GM04504 (cell line): ENCODE measurements at places on chromosomes 12 and 14.

DNA sequence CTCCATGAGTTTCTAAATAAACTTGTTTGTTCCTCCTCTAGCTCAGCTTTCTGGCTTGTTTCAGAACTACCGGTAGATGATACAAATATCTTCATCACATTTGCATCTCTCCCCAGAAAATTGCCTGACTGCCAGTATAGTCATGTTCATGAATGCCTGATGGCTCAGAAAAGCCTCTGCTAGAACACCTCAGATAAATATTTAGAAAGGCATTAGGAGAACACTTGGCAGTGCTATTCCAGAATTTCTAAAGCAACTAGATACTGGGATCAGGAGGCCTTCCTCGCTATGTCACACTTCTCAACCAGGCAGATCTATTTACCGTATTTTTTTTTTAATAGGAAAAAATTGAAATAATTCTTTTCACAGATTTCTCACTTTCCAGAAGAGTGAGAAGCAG, 32.3 kb upstream of the KRAS start:
- DNase-seq, result no peak

DNA sequence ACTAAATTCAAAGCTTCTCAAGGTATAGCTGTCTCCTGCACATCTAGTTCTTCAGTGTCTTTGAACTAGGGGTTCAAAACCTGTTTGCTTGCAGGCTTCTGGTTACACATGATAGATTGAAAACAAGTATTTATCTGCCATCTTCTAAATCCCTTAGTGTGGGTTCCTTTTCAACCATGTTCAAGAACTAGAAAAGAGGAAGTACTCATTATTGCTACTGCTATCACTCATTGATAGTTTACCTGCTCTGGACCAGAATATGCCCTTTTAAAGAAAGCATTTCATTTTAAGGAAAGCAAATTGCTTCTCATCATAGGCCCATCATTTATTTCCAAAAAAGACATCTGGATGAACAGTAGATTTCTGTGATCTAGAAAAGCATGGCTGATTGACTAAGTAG, 37.1 kb upstream of the VSX2 start:
- no peak for DNase-seq

- DNase-seq, result no peak
These were observed 1.9 kb downstream of the NT5DC3 start for GRCh38 chr12:103839103-103839502.

DNA sequence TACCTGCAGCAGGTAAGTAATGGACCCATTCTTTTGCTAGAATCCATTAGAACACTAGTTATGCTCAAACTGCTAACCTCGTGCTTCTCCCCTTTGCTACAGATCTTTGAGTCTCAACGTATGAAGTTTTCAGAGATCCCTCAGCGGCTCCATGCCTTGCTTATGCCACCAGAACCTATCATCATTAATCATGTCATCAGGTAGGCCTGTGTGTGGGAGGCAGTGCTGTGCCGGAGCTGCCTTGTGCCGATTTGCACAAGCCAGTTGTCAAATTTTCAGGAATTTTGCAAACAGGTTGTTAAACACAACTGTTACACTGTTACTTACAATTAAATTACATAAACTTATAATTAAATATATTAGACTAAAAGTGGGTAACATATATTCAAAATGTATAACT, 5.2 kb downstream of the SMARCD1 start:
- no peak for DNase-seq

DNA sequence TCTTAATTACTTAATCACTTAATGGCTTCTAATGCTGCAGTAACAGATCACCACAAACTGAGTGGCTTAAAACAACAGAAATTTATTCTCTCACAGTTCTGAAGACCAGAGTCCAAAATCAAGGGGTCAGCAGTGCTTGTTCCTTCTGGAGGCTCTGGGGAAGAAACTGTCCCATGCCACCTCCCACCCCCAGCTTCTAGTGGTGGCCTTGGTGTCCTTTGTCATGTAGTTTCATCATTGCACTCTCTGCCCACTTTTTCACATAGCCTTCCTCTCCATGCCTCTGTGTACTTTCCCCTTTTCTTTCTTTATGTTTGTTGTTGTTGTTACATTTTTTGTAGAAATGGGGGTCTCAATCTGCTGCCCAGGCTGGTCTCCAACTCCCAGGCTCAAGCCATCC, 16.1 kb upstream of the UBC start:
- DNase-seq, result no peak

- DNase-seq, result no peak
These were observed 125.5 kb upstream of the DCN start for GRCh38 chr12:91307957-91308670.

GRCh38 chr12:120534703-120535655, 823 bp downstream of the RNF10 start:
- DNase-seq, result peak; percentile 32

GRCh38 chr12:101939306-101939705, 61.9 kb downstream of the DRAM1 start:
- no peak for DNase-seq

GRCh38 chr12:19251481-19252132, 122.1 kb downstream of the PLEKHA5 start:
- no peak for DNase-seq

DNA sequence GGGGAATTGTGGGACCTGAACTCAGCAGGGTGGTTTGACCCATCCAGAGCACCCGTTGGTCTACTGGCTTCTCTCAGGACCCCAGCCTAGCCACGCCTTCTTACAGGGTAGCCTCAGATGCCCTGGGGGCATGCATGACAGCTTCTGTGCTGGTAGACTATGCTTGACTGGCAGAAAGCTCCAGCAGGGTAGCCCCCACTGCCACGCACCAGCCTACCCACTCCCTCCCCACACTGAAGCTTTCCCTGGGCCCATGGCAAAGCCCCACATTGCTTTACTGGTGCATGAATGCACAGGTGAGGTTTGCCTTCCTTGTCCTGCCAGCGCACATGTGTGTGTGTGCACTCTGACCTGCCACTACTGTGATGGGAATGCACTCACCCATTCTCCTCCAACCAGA, 772.2 kb downstream of the LRFN5 start:
- no peak for DNase-seq

GRCh38 chr12:119117936-119118335, 60.8 kb upstream of the HSPB8 start:
- no peak for DNase-seq

DNA sequence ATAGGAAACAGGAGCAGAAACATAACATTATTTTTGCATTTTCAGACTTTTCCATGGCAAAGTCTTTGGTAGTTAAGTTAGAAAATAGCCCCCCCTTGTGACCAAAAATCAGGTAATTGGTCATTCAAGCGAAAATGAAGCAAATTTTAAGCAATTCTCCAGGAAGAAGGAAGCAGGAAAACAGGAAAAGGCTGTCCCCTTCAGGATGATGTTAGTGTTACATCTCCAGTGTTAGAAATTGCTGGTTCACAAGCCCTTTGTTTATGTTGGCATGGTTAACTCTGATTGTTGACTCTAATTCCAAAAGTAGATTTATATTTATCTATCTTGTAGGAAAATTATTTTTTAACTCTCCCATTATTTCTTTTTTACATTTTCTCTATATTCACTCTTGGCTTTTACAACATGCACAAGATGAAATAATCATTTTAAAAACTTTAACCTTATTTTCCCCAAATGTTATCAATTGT, 18.8 kb upstream of the GAS2L3 start:
- peak; percentile 64 for DNase-seq

- no peak for DNase-seq
These were observed 12.9 kb upstream of the EMP1 start for GRCh38 chr12:13183620-13184019.

DNA sequence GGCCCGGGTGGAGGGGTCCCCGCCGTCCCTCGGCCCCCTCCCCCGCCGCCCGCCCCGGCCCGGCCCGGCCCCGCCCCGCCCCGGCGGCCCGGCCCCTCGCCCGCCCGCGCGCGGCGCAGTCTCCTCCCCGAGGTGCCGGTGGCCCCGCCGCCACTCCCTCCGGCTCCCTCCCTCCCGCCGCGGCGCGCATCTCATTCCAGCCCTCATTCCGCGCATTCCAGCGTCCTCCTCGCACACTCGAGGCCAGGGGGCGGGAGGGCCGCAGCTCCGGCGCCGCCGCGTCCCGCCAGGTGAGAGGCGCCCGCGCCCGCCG, at the start of gene TEAD4:
TSS of gene TEAD4 (plus strand) at position 206 of the 313 bp plus-strand sequence.
- peak; percentile 47 for DNase-seq

DNA sequence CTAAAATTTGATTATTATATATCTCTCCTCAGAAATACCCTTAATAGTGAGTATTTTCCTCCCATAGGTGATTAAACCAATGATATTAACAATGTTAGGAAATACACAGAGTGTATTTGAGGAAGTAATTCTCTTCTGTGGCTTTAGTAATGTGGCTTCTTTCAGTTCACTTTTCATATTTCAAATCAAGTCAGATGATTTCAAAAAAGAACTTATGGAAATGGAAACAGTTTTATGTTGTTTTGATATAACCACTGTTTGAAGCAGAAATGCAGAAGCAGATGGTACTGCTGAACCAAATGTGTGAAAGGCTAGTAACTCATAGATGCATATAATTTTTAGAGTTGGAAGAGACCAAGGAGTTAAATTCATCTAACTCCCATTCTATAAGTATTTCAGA, 1.9 kb upstream of the GPR33 start:
- no peak for DNase-seq

GRCh38 chr14:59638885-59639284, 62.3 kb upstream of the CCDC175 start:
- DNase-seq, result no peak

DNA sequence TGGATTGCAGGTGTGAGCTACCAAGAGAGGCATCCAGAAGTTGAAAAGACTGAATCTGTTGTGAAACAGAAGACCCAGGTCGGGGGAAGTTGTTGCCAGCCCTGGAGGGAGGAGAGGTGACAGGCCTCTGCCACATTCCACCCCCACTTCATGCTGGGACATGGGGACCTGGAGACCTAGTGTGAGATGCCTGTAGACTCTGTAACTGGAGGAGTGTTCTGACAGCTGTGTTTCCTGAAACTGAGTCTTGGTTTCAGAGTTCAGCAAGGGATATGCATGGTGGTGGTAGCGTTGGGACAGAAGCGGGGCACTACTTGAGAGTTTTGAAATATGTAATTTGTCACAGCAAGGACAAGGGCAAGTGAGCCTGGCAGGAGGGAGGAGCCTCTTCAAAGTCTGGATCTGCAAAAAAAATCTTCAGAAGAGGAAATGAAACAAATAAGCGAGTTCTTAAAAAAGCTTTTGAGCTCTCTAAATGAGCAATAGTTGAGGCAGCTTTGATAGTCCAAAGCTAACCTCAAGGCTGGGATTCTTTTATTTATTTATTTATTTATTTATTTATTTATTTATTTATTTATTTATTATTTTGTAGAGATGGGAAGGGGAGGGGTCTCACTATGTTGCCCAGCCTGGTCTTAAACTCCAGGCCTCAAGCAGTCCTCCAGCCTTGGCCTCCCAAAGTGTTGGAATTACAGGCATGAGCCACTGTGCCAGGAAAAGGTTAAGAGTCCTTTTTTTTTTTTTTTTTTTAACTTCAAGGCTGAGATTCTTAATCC, 58.9 kb upstream of the EEA1 start:
- DNase-seq, result no peak

DNA sequence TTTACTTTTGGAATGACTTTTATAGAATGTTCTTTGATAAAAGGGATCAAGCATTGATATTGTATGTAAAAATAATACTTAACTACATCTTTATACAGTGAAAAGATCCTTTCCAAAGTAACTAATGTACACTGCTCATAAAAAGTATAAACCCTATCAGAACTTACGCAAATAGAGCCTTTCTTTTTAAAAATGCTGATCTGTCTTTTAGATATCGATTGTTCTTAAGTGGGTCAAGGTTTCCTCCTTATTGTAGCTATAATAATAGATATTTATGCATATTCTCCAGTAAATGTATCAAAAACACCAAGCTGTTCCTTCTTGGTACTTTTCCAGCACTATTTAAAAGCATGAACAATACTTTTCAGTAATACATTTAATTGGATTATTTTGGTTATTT, 68.5 kb downstream of the PPHLN1 start:
- DNase-seq, result no peak

DNA sequence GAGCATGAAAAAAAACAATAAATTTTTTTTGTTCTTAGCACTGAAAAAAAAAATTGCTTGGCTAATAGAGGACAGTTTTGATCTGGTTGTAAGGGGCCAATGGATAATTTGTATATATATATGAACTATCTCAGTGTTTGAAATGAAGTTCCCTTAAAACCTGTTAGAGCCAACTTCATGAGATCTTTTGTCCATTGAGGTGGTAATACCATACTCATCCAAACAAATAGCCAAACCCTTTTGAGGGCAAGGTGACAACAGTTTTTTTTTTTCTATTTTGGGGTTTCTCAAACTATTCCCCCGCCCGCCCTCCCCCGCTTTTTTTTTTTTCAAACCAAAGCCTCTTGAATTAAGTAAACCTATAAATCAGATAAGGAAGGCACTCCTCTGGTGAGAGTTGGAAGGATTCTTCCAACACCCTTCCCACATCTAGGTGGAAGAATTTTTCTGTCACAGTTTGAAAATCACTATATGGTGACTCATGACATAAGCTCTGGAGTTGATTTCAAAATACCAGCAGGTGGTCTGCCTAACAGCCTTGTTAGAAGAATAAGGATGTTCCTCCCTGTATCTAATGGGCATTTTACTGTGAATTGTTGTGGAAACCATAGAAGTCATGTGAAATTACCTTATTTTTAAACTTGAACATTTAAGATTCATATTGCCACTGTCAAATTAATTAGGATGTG, 10.2 kb downstream of the ARHGAP5 start:
- DNase-seq, result peak; percentile 17

- no peak for DNase-seq
These were observed 14.8 kb upstream of the ETNK1 start for GRCh38 chr12:22610131-22610530.

DNA sequence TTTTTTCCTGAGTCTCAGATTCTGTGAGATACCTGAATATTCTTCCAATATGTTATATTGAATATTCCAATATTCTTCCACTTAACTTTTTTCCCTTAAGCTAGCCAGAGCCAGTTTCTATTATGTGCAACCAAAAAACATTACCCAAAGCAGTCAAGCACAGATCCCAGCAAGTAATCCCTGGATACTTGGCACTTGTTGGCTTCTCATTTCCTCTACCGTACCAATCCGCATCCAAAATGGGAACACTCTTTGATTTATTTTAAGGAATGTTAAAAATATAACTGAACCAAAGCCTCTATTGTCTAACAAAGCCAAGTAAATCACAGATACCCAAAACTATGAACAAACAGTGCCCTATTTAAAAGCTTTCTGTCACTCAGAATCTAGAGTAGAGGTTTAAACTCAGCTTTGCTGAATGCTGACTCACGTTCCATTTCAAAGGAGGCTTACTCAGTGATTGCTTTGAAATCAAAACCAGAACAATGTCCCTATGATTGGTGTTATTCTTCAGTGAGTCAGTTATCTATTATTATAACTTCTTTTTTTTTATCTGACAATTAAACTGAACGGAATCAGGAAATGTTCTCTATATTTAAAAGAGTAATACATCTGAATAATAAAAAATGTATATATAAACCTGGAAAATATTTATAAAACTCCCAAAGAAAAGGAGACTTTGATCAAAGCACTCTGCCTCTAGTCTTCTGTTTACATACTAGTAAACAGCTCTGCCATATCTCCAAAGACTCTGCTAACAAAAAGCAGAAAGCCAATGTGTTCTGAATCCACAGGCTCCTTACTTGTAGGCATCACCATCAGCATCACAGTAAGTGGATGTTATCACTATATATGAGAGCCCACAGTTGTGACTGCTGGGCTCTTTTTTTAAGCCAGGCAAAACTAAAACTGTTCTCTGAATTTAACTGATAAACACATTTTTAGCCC, 360.8 kb downstream of the CCDC91 start:
- DNase-seq, result no peak
